ENCODE measurements at places on chromosomes 7 and 10. TPM values are rescaled to one million over a fixed set of nuclear protein-coding genes. Genes with fewer than 3 reads are reported as not detected.

The CALN1 gene
- total RNA-seq, result not detected

The LRGUK gene
- total RNA-seq, result 0.71 TPM

The FXYD4 gene
- not detected for total RNA-seq

The AP3M1 gene
- total RNA-seq, result 18.7 TPM

The BAG3 gene
- 21.8 TPM for total RNA-seq

The FAM25A gene
- total RNA-seq, result not detected

The SLC29A3 gene
- 1.4 TPM for total RNA-seq

The CSTF2T gene
- total RNA-seq, result 28.2 TPM

The ZPBP gene
- total RNA-seq, result not detected

The AMPH gene
- total RNA-seq, result not detected

The SLC35G1 gene
- total RNA-seq, result 0.94 TPM

The LRRN3 gene
- total RNA-seq, result 8.4 TPM

The MUC12 gene
- total RNA-seq, result not detected

The CALCR gene
- total RNA-seq, result not detected

The SORCS1 gene
- total RNA-seq, result not detected

The PHKG1 gene
- total RNA-seq, result 8.9 TPM

The SEMA3E gene
- total RNA-seq, result not detected

The CDK1 gene
- 1.6 TPM for total RNA-seq

The PTPRZ1 gene
- total RNA-seq, result not detected

The OR2AE1 gene
- not detected for total RNA-seq

The SCART1 gene
- 3.4 TPM for total RNA-seq

The SLC16A12 gene
- total RNA-seq, result not detected

The UPK3B gene
- total RNA-seq, result 1.7 TPM

All from CD8-positive, alpha-beta T cell (primary cell).